H9 (cell line): ENCODE measurements at places on chromosomes 6 and 20. TPM values are rescaled to one million over a fixed set of nuclear protein-coding genes. Genes with fewer than 3 reads are reported as not detected.

HNF4A gene
- 0.04 TPM in 1 of 2 replicates, not detected in the other for total RNA-seq

LTA gene
- total RNA-seq: not detected in 2 replicates

MBOAT1 gene
- 9.6 and 9.9 TPM in 2 replicates for total RNA-seq

ESR1 gene
- not detected in 2 replicates for total RNA-seq

TCEA2 gene
- 48.1 and 51.7 TPM in 2 replicates for total RNA-seq

UBE2C gene
- 254 and 268 TPM in 2 replicates for total RNA-seq

TCF15 gene
- total RNA-seq: 2.0 and 2.7 TPM in 2 replicates

SPATA2 gene
- 9.6 and 9.8 TPM in 2 replicates for total RNA-seq

SEMG2 gene
- total RNA-seq: not detected in 2 replicates

LRRC73 gene
- 0.26 and 0.55 TPM in 2 replicates for total RNA-seq
